Activated B cell treated with CpG ODN at 0.5 μM for 24 hours (primary cell): ENCODE measurements at places on chromosomes 13 and 19.

- peak; percentile 57 for DNase-seq
Observed at GRCh38 chr19:49338691-49339300, 3.6 kb downstream of the CD37 start.

DNA sequence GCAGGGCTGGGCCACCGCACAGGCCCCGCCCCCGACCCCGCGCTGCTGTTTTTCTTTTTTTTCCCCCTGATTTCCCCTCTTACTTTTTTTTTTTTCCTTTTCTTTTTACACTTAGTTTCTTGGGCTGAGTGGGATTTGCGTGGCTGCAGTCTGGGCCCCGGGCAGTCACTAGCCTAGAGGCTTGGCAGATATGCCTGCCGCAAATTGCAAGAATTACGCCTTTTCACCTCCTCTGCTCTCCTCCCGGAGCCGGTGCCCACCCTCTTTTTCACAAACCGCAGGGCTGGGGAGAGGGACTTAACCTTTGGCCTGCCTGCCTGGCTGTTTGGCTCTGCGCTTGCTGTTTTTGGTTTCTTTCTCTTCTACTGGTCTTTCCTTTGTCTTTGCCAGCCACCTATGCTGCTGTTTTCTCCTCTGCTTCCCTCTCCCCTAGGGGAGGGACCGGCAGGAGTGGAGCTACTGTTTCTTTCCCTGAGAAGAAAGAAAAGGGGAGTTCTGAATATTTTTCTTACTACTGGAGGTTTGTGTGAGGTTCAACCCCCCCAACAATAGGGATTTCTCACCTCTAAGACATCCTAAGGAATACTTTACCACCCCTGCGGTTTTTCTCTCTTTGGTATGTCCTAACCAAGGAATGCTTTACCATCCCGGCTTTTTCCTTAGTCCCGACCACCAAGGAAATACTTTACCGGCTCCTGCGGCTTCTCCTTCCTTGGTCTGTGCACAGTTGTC, 11.0 kb downstream of the ZNF552 start:
- no peak for DNase-seq

DNA sequence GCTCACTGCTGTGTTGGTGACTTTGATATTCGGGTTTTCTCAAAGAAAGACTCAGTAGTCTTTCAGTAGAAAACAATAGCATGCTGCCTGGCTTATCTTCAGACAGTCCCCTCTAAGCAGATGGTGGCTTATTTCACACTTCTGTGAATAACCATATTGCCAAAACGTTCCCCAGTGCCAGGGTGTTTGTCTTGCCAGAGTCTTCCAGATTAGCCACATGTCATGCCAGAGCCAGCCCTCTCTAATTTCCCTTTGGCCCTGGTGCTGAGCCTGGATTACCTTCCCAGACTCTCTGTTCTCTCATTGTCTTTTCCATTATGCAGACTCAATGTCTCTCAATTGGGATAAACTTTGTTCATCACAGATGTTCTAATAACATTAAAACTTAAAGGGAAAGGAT, 488.0 kb upstream of the ATXN8OS start:
- DNase-seq: no peak

- DNase-seq: peak; percentile 84
Observed at GRCh38 chr19:46346821-46347571, at the start of gene PPP5C. Gene PPP5C (plus strand): TSS chr19:46347087. CDS start chr19:46347097, 10 bp downstream.

DNA sequence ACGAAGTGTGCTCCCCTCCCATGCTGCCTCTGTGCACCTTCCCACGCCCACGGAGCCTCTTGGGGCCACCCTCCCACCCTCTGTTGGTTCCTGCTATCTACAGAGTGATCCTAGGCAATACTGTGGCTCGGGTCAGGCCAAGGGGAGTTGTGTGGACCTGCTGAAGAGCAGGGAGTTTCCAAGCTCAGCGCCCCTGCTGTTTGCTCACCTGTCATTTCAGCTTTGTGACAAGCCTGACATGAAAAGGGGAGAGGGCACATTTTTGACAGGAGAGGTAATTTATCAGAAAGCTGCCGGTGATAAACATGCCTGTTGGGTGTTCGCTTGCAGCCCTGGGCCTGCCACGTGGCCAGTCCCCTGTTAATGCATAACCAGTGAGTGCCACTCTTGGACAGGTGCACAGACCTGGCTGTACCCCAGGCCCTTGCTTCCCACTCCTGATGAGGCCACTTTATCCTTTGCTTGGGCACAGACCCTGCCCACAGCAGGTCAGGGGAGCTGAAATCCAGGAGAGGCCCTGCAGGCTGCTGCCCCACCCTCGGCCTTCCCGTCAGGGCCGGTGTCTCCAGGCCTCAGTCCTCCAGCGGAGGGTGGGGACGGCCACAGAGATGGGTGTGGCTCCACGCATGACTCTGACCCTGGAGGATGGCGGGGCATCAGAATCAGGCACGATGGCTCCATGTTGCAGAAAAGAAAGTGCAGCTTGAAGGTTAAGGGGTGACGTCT, 201.5 kb upstream of the GPR12 start:
- DNase-seq: no peak

- DNase-seq: no peak
Observed at GRCh38 chr13:65915195-65915594, 1314.9 kb downstream of the PCDH9 start.

DNA sequence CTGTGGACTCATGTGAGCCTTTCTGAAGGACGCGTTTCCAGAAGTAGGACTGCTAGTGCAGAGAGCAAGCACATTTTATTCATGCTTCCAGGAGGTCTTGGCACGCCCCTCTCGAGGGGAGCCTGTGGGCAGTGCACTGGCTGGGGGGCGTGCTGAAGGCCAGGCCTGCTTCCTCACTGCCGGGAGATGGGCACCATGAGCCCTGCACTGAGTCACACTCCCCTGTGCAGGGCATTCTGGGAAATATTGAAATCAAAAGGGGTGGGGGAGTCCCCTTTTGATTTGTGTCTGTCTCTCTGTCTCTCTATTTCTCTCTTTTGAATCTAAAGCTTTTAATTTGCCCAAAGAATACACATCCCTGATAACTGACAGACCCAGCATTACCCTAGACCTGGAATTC, 34.0 kb downstream of the DPF1 start:
- DNase-seq: no peak

DNA sequence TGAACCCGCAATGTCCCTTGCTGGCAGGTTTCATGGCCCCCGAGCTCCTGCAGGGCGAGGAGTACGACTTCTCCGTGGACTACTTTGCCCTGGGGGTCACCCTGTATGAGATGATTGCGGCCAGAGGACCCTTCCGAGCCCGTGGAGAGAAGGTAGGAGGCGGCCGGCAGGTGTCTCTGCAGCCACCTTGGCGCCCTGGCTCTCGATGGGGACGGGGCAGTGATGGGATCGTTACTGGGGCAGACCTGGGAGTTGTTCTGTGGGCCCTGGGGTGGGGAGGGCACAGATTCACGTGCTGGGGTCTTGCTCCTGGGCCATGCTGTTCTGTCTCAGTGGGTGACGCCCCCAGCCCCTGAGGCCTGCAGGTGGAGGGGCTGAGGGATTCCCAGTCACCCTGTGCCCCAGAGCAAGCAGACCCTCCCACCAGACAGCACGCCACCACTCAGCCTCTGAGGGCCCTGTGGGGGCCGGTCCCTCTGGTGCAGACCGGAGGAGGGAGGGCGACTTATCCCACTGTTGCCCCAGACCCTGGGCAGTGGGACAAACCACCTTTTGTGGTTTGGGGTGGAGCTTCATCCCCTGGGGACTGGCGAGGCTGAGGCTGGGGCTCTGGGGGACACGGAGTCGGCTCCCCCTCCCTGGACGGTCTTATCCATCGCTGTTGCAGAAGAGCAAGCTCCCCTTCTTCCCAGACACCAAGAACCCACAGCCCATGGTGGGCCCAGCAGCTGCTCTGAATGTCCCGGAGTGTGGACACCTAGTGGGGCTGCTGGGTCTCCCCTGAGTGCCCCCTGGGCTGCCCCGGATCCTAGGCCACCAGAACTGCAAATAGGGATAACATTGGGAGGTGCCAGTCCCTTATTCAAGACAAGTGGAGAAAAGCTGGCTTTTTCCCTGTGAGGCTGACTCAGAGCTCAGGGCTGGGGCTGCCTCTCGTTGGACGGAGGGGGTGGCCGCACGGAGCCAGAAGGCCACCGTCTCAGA, 27.5 kb upstream of the TMEM255B start:
- DNase-seq: no peak

- no peak for DNase-seq
Observed at GRCh38 chr13:101185606-101186005, 230.7 kb downstream of the NALCN start.

DNA sequence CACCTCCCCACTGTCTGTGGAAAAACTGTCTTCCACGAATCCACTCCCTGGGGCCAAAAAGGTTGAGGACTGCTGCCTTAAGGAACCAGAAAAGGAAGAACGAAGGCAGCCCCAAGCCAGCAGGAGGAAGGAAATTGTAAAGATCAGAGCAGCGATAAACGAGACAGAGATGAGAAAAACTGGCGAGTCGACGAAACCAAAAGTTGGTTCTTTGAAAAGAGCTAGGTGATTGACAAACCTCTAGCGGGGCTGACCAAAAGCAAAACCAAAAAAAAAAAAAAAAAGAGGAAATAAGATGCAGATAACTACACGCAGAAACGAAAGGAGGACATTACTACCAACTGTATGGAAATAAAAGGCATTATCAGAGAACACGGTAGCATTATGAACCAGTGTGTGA, 76.9 kb downstream of the GADD45B start:
- peak; percentile 27 for DNase-seq

- no peak for DNase-seq
Observed at GRCh38 chr19:32817569-32818476, 51.7 kb downstream of the SLC7A9 start.

GRCh38 chr19:47032171-47032811, 12.7 kb downstream of the NPAS1 start:
- DNase-seq: peak; percentile 53

DNA sequence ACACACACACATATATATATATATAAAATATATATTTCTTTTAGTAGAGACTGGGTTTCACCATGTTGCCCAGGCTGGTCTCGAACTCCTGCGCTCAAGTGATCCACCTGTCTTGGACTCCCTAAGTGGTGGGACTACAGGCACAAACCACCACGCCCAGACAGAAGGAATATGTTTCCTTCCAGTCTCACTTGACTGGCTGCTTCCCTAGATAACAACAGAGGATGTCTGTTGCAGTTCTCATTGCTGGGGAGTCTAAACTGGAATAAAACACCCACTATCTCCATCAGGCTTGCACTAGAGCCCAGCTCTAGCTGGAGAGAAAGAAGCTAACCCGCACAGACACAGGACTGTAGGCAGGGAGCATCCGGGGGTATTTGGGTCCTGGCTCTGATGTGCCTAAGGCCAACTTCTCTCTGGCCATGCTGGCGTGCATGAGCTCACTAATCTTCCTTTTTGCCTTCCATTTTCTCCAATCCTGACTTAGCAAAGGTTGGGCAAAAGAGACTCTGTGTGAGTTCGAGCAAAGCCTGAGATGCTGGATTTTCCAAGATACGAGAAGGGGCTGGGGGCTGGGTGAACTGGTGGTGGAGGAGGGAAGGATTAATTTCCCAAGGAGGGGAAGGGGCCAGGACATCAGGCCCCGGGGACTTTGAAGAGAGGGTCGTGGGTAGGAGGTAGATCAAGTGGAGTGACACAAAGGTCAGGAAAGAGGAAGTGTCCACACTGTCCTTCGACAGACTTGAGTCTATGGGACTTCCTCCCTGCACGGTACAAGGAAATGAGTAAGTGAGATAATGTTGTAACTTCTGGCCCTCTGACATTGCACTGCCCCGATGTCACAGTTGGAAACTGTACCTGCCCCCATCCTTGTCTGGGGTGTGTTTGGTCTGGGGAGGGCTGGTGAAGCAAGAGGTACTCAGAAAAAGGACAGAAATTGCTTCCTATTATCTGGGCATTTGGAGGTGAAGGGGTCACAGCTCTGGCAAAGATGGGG, 22.5 kb upstream of the ALOX5AP start:
- DNase-seq: no peak

- DNase-seq: no peak
Observed at GRCh38 chr19:46552891-46553290, 48.2 kb upstream of the CALM3 start.

- DNase-seq: no peak
Observed at GRCh38 chr19:5104871-5105351, 136.0 kb downstream of the KDM4B start.

DNA sequence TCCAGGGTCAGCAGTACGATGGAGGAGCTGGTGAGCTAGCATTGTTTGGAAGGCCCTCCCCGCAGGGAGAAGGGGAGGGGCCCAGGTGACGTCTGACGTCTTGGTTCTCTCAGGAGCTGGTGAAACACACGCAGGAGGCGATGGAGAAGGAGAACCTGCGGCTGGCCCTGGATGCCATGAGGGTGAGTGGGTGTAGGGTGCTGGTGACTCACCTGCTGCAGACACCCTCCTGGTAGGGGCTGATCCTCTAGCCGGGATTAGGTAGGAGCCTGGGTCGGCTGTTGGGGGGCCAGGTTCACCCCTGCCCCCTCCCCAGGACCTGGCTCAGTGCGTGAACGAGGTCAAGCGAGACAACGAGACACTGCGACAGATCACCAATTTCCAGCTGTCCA, 55.8 kb downstream of the VAV1 start:
- no peak for DNase-seq

GRCh38 chr19:45809643-45810159, 5.4 kb downstream of the RSPH6A start:
- no peak for DNase-seq

DNA sequence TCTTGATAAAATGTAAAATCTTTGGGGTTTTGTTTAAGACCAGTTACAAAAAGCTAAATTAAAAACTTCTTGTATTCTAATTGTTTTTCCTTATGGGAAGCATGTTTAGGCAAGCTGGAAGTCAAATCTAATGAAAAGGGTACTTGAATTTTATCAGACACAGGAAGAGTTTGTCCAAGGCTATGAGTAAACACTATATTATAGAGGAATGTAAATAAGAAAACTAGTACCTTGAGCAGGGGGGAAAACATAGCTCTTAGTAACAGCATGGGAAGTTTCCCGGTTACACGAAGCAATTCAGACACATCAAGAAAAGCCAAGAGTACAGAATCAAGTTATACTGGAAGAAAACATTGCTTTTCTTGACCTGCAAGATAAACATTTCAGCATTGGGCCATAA, 19.8 kb upstream of the ZNF780A start:
- no peak for DNase-seq

DNA sequence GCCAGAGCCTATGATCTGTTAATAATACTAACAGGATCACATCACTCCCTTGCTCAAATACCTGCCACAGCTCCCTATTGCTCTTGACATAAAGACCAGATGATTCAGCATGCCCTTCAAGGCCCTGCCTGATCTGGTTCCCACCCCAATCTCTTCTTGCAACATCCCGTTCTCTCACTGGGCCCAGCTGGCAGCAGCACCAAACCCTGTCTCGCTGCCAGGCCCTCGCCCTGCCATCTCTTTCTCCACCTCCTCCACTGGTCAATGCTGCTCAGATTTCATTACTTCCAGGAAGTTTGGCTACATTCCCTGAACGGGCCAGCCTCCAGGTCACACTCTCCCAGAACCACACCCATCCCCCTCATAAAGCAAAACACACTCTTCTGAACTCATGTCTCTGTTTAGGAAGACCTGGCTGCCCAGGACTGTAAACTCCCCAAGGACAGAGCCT, 8.6 kb upstream of the BCAT2 start:
- DNase-seq: no peak
